NCI-H510A (cell line): ENCODE measurements at places on chromosomes 1 and 21.
A peak's percentile ranks its signal among the peaks of the same experiment; 100 is the strongest.

DNA sequence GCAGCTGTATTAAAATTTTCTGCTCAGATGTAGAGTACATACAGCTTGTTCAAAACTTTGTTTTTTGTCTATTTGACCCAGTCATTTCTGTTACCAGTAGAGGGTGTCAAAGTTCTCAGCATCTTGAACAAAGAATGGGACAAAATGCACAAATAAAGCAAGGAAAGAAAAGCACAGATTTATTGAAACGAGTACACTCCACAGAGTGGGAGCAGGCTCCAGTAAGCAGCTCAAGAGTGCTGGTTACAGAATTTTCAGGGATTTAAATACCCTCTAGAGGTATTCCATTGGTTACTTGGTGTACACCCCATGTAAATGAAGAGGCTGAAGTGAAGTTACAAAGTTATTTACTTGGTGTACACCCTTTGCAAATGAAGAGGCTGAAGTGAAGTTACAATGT lies 8.9 kb upstream of the PRMT6 start:
- DNase-seq = no peak

DNA sequence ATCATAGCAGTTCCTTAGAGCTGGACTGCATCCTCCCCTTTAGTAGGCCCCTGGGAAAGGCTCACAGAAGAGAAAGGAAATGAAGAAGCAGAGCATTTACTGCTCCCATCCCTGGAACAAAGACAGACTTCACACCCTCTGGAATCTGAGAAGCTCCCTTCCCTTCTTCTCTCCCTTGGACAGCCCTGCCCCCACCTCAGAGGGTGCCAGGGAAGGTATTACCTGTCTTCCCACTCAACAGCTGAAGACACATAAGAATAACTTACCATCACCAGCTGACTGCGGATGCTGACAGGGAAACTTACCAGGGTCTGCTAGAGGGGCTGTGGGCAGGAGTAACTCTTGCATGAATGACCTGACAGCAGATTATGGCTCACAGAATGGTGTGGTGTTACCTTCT lies 14.1 kb upstream of the FAAH start:
- DNase-seq = no peak

DNA sequence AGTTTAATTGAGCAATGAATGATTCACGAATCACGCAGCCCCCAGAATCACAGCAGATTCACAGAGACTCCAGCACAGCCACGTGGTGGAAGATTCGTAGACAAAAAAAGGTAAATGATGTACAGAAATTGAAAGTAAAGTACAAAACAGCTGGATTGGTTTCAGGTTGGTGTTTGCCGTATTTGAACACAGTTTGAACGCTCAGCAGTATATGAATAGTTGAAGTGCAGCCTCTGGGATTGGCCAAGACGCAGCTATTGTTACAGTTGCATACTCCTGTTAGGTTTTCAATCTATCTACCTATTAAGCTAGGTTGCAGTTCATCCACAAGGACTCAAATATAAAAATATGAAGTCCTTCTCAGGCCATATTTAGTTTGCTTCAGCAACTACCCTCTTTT lies 3.1 kb upstream of the MRPL55 start:
- no peak for DNase-seq

- peak; percentile 66 for DNase-seq
Measured at GRCh38 chr1:59971464-59971911, 44.9 kb upstream of the CYP2J2 start.

GRCh38 chr1:101451888-101452287 lies 215.1 kb downstream of the S1PR1 start:
- no peak for DNase-seq

- no peak for DNase-seq
Measured at GRCh38 chr1:244836135-244836521, 670 bp downstream of the COX20 start.

- DNase-seq = no peak
Measured at GRCh38 chr1:100683448-100684349, 35.8 kb upstream of the VCAM1 start.

DNA sequence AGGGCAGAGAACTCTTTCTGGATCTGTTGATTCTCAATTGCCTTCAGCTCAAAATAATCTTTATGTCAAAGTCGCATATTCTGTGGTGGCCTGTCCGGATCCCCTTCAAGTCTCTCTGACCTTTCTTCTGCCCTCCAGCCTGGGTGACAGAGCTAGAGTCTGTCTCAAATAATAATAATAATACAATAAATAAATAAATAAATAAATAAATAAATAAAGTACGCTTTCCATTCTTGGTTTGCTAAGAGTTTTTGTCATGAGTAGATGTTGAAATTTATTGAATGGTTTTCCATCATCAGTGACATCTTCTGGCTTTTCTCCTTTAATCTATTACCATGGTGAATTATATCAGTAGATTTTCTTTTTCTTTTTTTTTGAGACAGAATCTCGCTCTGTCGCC lies 30.7 kb downstream of the ERRFI1 start:
- DNase-seq = no peak

DNA sequence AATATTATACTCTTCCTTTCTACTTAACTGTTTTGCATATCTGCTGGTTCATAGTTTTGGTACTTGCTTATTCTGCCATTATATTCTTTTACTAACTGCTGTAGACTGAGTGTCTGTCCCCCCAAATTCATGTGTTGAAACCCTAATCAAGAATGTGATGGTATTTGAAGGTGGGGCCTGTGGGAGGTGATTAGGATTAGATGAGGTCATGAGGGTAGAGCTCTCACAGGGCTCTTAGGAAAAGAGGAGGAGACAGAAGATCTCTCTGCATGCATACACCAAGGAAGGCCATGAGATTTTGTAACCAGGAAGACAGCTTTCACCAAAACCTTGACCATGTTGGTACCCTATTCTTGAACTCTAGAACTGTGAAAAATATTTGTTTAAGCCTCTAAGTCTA lies 354.1 kb upstream of the B3GALT2 start:
- DNase-seq = no peak

GRCh38 chr1:231575472-231575871 lies 47.0 kb downstream of the TSNAX start:
- DNase-seq = no peak

DNA sequence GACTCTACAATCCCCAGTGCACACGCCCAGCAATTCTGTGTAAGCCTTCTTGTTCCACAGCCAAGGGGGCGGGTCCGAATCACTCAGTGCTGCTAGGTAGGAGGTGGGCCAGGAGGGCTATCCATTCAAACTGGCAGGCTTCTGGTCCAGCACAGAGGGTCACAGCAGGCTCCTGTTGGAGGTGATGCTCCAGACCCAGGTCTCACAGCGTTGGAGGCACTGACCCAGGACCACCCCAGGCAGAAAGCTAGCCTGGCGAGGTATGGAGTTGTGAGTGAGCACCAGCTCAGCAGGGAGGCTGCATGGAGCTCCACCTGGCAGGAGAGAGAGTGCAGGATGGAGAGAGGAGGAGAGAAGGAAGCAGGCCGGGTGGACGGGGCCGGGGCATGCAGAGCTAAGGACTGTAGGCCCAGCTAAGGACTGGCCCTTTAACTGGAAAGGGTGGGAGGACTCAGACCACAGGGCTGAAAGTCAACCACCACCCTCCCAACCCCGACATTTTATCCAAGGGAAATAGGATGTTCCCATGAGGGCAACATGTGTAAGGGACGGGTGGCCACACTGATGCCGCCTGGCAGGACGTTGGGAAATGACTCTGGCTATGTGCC lies 38.7 kb downstream of the GPR161 start:
- DNase-seq = no peak

- no peak for DNase-seq
Measured at GRCh38 chr1:211915924-211916323, 85.4 kb upstream of the LPGAT1 start.

- DNase-seq = peak; percentile 6
Measured at GRCh38 chr1:197737916-197738315, 37.4 kb downstream of the DENND1B start.

GRCh38 chr1:207081806-207082205 lies 6.9 kb upstream of the C4BPB start:
- DNase-seq = no peak

DNA sequence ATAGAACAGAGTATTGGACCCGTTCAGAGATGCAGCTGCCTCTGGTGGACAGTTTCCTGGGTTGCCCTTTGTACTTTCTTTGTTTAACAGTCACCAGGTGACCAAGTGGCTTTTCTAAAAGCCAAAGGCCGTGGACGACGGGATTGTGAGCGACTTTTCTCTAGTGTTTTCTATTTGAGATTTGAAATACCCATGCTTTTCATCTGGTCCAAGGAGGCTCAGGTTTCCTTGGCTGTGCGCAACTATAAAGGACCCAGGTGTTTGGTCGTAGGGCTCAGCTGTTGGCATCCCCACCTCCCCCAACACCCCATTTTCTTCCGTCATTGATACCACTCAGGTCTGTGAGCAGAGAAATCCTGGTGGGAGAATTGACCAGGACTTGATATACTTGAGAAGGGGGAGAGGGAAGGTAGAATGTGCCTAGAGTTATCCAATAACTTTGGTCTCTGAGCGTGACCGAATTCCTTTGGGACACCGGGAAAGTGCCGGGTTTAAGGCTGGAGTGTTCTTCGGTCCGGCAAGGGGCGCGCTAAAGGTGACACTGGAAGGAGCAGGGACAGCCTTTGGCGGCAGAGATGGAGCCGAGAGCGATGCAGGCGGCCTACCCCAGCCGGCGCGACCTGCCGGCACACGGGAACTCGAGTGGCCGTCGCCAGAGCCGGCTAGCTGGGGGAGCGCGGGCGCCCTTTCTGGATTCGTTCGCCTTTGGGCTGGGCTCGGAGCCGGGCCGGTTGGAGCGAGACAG lies 83.4 kb upstream of the BMP8A start:
- DNase-seq = peak; percentile 76

- no peak for DNase-seq
Measured at GRCh38 chr1:206506405-206507283, 687 bp upstream of the RASSF5 start.

DNA sequence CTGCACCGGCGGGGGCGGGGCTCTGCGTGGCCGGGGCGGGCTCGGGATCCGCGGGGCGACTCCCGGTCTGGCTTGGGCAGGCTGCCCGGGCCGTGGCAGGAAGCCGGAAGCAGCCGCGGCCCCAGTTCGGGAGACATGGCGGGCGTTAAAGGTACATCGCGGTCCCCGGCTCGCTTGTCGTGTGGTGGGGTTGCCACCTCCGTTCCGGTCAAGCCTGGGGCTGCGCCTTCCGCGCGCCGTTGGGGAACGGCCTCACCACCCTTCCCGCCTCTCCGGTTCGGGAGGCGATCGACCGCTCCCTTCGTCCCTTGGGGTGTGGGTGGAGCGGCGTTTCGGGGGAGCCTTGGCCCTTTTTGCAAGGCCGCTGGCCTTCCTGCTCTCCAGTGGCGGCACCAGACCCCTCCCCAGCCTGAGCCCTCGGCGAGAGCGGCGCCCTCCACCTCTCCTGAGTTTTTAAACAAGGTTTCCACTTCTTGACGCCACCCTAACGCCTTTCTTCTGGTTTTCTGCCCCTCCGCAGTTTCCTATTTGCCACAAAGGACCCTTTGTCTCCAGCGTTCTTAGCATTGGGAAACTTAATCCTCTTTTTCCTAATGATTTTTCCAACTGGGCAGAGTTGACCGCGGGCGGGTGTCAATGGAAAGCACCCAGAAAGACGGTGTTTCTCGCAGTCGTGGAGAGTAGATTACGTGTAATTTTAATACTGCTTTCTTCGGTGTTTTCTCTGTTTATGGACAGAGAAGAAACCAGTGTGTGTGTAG lies at the start of the genes LEPR and LEPROT:
LEPR (plus strand) TSS at position 79 of the 761 bp plus-strand sequence. CDS start 144,898 bp downstream, outside the sequence.
LEPROT (plus strand) TSS at position 79 of the 761 bp plus-strand sequence; CDS start at position 136, 57 bp downstream.
- DNase-seq = peak; percentile 98

DNA sequence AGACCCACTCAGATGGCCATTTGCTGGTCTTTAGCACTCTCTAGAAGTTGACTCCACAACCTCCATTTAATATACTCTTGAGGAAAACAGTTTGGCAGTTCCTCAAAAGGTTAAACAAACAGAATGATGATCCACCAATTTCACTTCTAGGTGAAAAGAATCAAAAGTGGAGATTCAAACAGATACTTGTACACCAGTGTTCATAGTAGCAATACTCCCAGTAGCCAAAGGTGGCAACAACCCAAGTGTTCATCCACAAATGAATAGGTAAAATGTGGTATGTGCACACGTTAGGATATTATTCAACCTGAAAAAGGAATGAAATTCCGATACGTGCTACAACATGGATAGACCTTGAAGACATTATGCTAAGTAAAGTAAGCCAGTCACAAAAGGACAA lies 6.3 kb downstream of the PRCC start:
- DNase-seq = no peak

DNA sequence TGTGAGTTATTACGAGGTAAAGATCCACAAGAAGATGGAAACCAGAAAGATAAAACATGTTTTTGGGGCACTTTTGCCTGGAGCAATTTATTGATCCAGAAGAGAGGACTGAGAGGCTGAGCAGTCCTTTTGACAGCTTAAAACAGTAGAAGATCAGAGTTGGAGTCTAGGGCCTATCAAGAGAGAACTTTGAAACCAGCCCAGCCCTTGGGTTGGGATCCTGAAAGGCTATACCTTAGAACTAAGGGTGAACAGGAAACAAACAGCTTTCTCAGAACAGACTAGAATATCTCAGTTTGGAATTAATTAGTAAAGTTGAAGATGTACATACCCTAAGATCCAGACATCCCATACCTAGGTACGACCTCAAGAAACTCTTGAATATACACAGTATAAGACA lies 89.6 kb downstream of the ZZZ3 start:
- no peak for DNase-seq
